ENCODE measurements at places on chromosomes 4 and X.

DNA sequence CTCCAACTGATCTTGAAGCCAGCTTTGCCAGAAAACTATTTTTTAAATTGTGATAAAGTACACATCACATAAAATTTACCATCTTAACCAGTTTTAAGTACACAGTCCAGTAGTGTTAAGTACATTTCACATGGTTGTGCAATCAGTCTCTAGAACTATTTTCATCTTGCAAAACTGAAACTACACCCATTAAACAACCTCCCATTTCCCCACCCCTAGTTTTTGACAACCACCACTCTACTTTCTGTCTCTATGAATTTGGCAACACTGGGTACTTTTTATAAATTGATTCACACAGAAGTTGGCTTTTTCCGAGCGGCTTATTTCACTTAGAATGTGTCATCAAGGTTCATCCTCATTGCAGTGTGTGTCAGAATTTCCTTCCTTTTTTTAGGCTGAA lies 31.0 kb downstream of the TRPC5 start:
- DNase-seq: no peak

DNA sequence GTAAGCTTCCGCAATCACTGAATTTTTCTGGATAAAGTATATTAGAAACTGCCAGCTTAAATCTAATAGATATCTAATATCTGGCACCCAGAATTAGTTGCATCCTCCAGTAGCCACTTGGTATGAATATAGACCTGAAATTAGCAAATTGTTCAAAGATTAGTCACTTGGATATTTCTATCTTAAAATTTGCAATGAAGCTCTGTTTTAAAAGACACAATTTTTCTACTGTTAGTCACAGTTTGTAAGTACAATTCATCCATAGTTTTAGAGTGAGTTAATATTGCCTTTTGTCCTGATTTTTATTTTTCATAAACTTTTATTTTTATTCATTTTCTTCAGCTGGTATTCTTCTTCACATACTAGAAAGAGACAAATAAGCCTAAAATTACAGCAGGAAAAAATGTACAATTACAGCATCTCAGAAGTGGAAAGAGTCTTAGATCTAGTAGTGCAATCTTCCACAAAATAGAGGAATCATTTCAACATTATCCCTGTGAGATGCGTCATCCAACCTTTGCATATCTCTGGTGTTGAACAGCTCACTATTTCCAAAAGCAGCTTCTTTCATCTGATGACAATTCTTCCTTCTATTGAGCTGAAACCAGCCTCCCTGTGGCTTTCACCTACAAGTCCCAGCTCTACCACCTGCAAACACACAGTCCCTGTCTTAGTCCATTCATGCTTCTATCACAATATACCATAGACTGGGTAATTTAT lies 190.0 kb upstream of the AR start:
- no peak for DNase-seq

DNA sequence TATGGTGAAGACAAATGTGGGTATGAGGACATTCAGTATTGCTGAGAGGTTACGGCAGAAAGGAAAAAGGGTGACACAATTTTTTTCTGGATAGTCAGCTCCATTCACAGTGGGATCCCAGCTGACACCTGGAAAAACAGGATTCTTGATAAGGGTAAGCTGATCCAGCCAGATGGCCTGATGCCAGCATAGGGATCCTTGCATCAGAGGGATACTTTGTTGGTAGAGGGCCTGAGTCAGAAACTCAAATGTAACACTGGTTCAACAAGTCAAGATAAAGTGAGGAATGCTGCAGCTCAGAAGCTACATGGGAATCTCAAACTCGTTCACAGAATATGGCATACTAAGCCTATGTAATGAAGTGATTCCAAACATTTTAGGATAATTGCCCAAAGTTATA lies 726.7 kb downstream of the C4orf33 start:
- DNase-seq: no peak

DNA sequence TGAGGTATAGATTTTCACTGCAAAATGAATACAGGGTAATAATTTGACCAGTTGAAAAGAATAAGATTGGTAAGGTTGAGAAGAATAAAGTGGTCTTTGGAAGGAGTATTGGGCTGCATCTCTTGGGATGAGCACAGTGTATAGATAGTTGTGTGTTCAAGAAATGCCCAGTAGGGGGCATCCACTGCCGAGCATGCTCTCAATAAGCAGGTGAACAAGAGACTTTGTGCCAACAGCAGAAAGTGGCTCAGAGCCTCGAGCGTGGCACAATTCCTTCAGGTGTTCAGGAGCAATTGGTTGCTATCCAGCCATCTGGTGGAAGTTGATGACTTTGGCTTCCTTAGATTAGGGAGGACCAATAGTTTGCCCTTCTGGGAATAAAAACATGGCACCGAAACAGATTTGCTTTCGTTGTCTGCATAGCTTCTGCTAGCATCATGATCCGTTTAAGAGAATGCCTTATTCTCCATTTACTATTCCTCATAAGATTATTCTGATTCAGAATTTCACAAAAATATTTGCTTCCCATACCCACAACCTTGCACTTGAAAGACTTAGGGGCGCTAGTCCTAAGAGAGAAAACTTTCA lies 258.1 kb upstream of the NEIL3 start:
- DNase-seq: no peak

DNA sequence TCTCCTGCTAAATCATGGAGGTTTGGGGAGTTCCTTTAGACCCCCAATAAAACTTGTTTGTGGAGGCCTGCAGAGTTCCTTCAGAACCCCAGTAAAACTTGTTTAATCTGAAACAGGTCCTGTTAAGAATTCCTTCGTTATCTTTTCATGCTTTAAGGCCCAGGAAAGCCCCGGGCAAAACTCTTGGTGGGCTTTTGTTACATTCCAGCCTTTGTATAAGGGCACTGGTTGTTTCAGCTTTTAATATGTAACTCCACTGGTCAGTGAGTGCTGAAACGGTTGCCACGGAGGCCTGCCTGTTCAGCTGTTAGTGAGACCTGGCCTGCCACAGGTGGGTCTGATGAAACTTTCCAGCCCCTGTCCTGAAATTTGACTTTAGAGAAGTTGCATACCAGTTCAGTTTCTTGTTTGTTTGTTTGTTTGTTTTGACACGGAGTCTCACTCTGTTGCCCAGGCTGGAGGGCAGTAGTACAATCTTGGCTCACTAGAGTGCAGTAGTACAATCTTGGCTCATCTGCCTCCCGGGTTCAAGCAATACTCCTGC lies 12.4 kb upstream of the DHRSX start:
- no peak for DNase-seq

- no peak for DNase-seq
Observed at GRCh38 chr4:5990446-5991160, 27.6 kb downstream of the C4orf50 start.
